NCI-H2081 (cell line): ENCODE measurements at places on chromosomes 16 and 17.

DNA sequence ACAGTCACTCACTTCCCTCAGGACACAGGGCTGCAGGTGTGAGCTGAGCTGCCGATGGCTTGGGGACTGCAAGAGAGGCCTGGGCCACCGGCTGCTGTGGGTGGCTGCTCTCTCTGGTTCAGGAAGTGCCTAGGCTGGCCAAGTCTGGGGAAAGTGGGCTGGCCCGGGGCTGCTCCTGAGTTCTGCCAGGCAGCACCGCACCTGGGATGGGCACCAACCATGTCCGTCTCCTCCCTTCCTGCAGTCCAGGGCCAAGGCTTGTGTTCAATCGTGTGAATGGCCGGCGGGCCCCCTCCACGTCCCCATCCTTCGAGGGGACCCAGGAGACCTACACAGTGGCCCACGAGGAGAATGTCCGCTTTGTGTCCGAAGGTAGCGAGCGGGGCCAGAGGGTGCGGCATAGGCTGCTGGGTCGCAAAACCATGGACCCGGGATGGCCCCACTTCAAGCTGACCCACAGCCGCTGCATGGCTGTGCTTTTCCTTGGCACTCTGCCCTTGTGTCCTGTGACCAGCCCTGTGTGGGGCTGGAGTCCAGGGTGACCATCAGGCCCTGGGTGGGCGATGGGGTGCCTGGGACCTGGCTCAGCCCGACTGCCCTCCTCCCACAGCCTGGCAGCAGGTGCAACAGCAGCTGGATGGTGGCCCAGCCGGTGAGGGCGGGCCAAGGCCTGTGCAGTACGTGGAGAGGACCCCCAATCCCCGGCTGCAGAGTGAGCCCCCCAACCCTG lies 1.8 kb upstream of the WDR90 start:
- peak; percentile 12 for DNase-seq

- no peak for DNase-seq
Observed at GRCh38 chr17:27413315-27413714, 42.9 kb upstream of the KSR1 start.

- no peak for DNase-seq
Observed at GRCh38 chr16:86252596-86252995, 257.7 kb upstream of the FOXF1 start.

GRCh38 chr17:28008513-28008912 lies 34.0 kb upstream of the NLK start:
- no peak for DNase-seq

DNA sequence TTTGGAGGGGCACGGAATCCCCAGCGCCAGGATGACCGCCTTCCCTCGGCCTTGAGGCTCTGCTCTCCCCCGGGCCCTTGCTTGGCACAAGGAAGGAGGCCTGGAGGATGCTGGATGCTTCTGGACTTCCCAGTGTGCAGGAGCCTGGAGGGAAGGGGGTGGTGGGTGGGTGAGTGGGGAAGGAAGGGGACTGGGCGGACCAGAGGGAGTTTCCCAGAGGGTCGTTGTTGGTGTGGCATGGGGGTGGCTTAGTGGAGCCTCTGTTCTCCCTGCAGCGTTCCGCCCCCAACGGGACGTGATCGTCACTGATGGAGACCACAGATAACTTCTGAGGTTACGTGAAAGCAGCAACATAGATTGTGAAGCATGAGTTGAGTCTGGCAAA lies 140.0 kb downstream of the IRF8 start:
- DNase-seq = no peak

- DNase-seq = no peak
Observed at GRCh38 chr16:23676924-23677480, 1.7 kb upstream of the PLK1 start.

DNA sequence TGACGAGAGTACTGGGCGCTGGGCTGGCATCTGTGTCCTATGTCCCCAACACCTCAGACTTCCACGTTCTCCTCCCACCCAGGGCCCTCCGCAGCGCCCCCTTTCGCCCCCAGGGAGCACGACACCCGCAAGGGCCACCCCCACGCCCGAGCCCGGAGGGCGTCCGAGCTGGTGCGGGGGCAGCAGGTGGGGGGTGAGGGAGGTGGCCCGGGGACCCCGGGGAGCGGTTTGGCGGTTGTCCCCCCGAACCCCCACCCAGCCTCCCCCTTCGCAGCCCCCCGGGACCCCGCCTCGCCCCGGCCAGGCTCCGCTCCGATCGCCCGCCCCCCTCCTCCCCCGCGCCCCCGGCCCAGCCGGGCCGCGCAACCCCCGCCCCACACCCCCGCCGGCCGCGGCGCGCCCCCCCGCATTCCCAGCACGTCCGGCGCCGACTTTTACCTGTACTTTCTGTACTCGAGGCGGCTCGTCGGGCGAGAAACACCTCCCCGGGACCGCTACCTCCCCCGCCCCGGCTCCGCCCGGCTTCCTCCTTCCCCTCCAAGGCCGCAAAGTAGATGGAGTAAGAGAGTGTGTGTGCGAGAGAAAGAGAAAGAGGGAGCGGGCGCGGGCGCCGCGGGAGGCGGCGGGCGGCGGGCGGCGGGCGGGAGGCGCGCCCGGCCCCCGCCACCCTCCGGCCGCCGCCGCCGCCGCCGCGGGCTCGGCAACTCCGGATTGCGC lies 901 bp downstream of the CDYL2 start:
- DNase-seq = no peak

DNA sequence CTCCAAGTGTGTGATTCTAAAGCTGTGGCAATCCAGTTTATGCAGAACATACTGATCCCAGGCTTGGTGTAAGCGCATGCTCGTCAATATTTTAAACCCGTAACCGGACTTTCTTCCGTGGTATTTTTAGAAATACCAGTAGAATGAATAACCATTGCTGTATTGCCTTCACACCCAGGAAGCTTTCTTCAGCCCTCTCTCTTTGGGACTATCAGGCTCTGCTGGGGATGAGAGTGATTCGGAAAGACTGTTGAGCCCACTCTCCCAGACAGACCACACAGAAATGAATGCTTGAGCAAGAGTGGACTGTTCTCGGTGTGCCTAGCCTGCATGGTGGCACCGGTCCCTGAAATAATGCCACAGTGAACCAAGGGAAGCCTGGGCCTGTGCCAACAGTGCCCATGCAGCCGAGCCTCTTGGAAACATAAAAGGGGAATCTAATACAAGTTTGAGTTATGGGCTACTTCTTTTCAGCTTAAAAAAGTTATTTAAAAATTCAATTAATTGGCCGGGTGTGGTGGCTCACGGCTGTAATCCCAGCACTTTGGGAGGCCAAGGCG lies 89.9 kb upstream of the ELAC2 start:
- DNase-seq = no peak

- peak; percentile 51 for DNase-seq
Observed at GRCh38 chr17:38747463-38748148, 530 bp downstream of the PCGF2 start.

DNA sequence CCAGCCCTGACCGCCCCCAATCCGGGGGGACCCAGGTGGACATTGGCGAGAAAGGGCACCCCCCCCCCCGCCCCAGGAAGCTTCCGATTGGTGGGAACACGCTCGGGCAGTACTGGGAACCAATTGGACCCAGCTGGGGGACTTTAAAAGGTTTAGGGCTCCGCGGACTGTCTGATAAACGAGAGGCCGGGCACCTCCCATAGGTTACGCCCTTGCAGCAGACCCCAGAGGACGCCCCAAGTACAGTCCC lies 245 bp downstream of the TMEM256 start:
- no peak for DNase-seq

GRCh38 chr17:42675965-42676423 lies 800 bp downstream of the PLEKHH3 start:
- DNase-seq = peak; percentile 65

DNA sequence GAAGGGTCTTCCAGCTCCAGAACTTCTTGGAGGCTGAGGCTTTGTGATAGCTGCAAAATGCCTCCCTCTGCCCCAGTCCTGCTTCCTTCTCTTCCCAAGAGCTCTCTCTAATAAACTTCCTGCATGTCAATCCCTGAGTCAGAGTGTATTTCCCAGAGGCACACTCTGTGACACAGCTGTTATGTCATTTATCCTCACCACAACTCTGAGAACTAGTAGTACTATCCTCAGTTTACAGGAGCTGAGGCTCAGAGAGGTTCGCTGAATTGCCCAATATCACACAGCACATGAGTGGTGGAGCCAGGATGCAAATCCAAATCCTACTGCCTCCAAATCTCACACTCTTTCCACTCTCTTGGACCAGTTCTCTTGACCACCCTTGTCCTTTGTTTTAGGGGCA lies 20.0 kb downstream of the UNC45B start:
- no peak for DNase-seq

DNA sequence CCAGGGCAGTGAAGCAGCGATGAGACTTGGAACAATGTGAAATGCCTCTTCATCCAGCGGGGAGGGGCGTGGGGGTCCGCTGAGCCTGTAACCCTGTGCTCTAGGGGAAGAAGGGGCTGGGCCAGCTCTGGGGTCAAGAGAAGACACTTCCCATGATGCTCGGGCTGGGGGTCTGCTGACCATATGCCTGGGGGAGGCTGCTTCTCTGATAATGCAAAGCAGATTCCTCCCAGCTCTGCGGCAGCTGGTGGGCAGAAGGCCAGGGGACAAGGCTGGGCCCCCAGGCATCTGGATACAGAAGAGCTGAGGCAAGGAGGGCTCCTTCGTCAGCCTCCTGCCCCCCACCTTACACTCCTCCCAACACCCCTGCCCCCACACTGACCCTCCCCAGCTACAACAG lies 24.7 kb downstream of the NGFR start:
- DNase-seq = no peak

DNA sequence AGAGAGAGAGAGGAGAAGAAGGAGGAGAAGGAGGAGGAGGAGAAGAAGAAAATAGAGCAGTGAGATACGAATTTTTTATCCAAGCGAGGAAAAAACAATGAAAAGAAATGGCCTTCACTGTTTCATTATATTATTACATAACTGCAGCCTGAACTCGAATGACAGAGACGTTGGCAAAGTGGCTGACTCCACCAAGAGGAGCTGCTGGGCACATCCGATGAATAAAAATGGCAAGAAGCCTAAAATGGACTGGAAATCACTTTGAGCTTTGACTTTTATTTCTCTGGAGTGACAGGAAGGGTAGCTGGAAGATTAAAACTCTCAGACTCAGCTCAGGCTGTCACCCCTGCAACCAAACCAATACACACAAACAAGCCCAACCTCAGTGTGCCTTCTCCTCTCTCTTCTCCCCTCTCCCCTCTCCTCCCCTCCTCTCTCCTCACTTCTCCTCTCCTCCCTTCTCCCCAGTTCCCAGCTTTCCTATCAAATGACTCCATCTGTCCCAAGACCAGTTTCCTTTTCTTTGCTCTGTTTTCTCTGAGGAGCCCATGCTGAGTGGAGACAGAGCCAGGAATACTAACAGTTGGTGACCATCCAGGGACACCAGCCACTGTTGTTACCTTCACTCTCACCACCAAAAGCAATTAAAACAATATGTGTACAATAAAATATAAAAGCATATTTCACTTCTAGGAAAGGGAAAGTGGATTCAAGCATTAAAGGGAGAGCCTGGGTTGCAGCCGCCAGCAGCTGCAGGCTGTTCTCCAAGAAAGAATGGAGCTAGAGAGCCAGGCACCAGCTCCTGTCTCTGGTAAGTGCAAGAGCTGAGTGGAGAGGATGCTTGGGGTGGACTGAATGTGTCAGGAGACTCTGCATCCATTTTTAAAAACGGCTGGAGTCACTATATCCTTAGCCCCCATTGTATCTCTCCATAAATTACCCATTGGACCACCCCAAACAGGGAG lies 51.2 kb downstream of the SOX9 start:
- DNase-seq = no peak

- DNase-seq = no peak
Observed at GRCh38 chr16:35731341-35732040, 2272.1 kb downstream of the TP53TG3F start.
